Kidney (tissue), 22 donors: ENCODE measurements at places on chromosomes 16 and 17. TPM values are rescaled to one million over a fixed set of nuclear protein-coding genes. Genes with fewer than 3 reads are reported as not detected.

Gene SYT17
- total RNA-seq: 5.8 TPM

Gene WFDC1
- 11.1 TPM for total RNA-seq

Gene RNF167
- 95.0 TPM for total RNA-seq

Gene SKAP1
- total RNA-seq: 34.8 TPM

Gene CCT6B
- 2.5 TPM for total RNA-seq

DNA sequence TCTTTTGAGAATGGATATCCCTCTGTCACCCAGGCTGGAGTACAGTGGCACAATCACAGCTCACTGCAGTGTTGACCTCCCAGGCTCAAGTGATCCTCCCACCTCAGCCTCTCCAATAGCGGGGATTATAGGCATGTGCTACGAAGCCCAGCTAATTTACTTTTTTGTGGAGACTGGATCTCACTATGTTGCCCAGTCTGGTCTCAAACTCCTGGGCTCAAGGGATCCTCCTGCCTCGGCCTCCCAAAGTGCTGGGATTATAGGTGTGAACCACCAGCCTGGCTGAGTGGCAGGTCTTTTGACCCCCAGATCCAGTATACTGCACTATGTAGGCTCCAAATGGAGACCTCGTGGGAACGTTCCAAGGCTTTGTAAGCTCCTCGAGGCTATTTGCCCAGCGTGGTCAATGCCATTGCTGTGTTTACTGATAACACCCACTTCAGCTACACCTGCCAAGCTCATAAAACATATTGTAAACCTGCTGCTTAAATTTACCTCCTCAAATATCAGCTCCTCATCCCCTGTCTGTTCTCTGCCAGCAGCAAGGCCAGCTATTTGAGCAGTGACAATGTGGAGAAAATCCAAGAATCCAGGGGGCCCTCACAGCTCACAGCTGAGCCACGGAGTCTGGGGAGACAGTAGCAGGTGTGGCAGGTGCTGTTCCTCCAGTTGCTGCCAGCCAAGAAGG, 16.2 kb upstream of the KIFC3 start:
- DNase-seq: no peak
- peaks cover 14% of the 10 kb centered on the region for H3K4me1 ChIP-seq
- H3K4me3 ChIP-seq: no peak overlapping the region
- no peaks in the 10 kb centered on the region for H3K36me3 ChIP-seq
- no peak overlapping the region for H3K27ac ChIP-seq

DNA sequence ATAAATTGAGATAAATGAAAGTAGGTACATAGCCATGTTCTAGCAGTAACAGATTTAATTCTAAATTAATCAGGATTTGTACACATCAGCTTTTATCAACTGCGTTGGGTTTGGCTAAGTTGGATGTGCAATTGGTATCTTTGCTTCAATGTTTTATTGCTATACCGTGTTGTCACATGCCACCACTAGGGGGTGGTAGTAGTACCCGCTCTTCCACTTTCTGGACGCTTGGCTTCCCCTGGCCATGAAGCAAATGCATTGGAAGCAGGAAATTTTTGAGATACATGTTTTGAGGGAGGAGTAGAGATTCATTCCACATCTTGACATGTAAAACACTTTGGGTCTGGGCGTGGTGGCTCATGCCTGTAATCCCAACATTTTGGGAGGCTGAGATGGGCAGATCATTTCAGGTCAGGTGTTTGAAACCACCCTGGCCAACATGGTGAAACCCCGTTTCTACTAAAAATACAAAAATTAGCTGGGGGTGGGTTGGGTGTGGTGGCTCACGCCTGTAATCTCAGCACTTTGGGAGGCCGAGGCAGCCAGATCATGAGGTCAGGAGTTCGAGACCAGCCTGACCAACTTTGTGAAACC, 58.6 kb downstream of the EMP2 start:
- H3K27me3 ChIP-seq: no peaks in the 10 kb centered on the region
- no peaks in the 10 kb centered on the region for H3K4me1 ChIP-seq
- no peak overlapping the region for H3K27ac ChIP-seq
- DNase-seq: peak; percentile 70
- H3K36me3 ChIP-seq: no peaks in the 10 kb centered on the region

- no peak within 1 kb of the TSS for H3K27ac ChIP-seq
- H3K4me3 ChIP-seq: peak within 1 kb of the TSS; percentile 31
- no peaks in the 10 kb centered on the region for H3K4me1 ChIP-seq
These were observed at the start of gene NETO2 for GRCh38 chr16:47143677-47144558. NETO2 (minus strand) TSS chr16:47143945; CDS start chr16:47143612, 333 bp downstream.
